ENCODE measurements at places on chromosomes 16 and 17.

DNA sequence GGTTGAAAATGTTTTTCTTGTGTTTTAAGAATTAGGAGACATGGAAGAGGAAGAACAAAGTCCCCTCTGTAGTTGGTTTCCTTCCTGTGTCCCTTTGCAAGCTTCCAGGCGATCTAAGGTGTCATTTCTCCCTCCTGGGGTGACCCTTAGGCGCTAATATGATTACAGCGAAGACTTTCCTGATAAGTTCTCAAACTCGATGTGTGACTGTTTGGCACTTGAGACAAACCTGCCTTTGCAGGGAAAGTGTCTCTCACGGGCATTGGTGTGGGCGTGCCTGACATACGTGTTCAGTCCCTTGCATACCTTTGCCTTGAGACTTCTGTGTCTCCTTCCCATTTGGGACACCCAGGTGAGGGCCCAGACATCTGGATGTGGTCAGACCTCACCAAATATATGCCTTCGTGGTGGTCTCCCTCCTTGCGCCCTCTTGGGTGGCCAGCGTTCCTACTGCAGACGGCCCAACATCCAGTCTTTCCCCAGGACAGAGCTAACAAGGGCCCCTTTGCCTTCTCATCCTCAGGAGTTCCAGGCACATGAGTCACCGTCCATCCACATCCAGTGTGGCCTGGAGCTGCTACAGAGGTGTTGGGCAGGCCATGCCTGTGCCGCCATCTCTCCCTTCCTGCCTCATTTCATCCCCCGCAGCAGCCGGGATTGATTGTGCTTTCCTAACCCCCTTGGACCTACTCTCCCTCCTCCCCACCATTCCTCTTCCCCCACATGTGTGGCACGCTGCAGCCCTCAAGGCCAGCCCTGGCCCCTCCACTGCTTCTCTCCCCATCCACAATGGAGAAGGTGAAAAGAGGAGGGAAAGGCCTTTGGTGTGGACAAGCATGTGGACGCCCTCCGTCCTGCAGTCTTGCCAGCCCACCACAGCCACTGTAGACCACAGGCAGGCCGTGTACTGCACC lies 3.1 kb upstream of the JPT2 start:
- no peak for DNase-seq

- no peak for DNase-seq
These were observed 46.6 kb downstream of the VAC14 start for GRCh38 chr16:70754371-70754770.

GRCh38 chr17:43428524-43428923 lies 29.7 kb downstream of the ARL4D start:
- DNase-seq: no peak

GRCh38 chr17:59521465-59522126 lies 43.8 kb upstream of the DHX40 start:
- DNase-seq: peak; percentile 32

DNA sequence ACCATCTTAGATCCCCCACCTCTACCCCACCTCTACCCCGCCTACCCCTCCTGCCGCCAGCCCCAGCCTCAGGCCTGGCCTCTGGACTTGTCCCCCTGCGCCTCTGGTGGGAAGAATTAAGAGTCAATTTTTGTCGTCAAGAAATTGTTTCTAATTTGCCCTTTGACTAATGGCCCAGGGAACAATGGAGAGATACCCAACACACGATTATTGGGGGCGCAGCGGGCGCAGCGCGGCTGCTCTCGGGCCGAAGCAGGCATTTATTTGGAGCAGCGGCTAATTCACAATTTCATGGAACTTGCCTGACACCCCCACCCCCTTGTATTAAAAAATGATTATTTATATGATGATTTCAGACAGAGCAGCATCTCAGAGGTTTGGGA lies 4.4 kb upstream of the BAHCC1 start:
- DNase-seq: no peak

GRCh38 chr16:10972108-10972818 lies 27.9 kb downstream of the CLEC16A start:
- DNase-seq: no peak

GRCh38 chr16:27273670-27274423 lies 5.3 kb upstream of the NSMCE1 start:
- DNase-seq: peak; percentile 53

- no peak for DNase-seq
These were observed 5.7 kb upstream of the SPATA32 start for GRCh38 chr17:45267436-45268055.

DNA sequence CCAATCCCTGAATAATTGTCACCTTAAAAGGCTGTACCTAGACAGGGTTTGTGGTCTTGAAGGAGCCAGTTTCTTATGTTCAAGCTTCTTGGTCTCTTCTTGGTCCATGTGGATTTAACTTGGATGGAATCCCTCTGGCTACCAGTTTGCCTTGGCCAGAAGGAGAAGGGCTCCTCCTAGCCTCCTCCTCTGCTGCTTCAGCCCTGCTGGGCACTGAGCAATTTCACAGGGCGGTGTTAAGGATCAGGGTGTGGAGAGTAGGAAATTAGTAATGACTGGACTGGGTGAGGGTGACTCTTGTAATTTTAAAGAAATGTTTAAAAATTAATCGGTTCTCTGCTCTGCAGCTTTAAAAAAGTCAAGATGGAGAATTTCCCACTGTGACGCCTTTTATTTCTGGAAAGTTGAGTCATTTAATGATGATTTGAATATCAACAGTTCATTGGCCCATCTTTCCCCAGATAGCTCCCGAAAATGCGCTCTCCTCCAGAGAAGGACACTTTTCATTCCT lies 96.4 kb downstream of the MSI2 start:
- no peak for DNase-seq

GRCh38 chr17:44258811-44259351 lies 9.1 kb downstream of the SLC4A1 start:
- DNase-seq: no peak

DNA sequence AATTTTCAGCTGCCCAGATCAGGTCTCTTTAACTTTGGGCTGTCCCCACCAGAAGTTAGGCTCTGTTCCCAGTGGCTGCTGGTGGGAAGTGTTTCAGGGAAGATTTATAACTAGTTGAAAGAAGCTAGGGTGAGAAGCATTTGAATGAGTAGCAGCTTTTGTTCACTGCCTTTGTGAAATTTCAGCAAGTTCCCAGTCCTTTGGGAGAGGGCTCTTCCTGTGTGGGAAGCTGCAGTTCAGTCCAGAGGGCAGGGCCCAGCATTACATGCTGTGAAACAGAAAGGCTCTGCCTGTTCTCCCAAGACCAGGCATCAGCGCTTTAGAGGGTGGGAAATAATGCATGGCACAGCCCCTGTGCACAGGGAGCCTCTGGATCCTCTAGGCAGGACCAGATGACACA lies 17.8 kb downstream of the PROCA1 start:
- no peak for DNase-seq

GRCh38 chr16:12417030-12417814 lies 386.5 kb downstream of the CPPED1 start:
- no peak for DNase-seq

GRCh38 chr17:82152556-82153294 lies 54.7 kb upstream of the FASN start:
- DNase-seq: no peak

- DNase-seq: no peak
These were observed 53.1 kb downstream of the RPH3AL start for GRCh38 chr17:299546-299945.

GRCh38 chr17:17190188-17190587 lies 15.9 kb downstream of the PLD6 start:
- no peak for DNase-seq

DNA sequence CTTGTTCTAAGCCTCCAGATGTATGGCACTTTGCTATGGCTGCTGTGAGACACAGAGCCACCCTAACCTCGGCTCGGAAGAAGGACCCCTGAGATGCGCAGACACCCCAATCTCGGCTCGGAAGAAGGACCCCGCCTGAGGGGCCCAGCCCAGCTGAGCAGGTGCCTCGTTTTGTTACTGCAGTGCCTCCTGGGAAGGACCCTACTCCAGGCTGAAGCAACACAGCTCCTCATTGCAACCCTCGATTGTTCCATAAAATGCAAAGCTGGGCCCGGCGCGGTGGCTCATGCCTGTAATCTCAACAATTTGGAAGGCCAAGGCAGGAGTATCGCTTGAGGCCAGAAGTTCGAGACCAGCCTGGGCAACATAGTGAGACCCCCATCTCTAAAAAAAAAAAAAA lies 61.3 kb downstream of the C16orf95 start:
- DNase-seq: no peak

- DNase-seq: no peak
These were observed 58.3 kb upstream of the ARHGAP44 start for GRCh38 chr17:12730931-12731521.

Measured in activated T-helper 2 cell treated with anti-CD3 and anti-CD28 coated beads, Interferon-gamma antibody, Interleukin-2, Interleukin-4, amounts not matched to agents 10 μg/mL and 5 μg/mL and 100 μg/mL, durations not matched to agents 14 hours and 24 hours and 36 hours (primary cell).